ACHN (cell line): ENCODE measurements at places on chromosomes 6 and 20.

DNA sequence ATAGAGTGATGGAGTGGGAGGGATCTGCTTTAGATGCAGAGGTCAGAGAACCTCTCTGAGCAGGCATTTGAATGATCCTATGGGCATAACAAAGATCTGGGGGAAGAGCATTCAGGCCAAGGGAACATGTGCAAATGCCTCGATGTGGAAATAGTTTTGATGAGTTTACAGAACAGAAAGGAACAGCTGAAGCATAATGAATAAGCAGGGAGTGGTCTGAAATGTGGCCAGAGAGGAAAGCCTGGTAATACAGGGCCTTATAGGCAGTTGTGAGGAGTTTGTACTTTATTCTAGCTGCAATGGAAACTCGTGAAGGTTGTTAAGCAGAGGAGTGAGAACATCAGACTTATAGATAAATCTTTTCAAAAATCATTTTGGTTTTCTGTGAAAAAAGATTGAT lies 33.0 kb upstream of the ME1 start:
- no peak for DNase-seq

DNA sequence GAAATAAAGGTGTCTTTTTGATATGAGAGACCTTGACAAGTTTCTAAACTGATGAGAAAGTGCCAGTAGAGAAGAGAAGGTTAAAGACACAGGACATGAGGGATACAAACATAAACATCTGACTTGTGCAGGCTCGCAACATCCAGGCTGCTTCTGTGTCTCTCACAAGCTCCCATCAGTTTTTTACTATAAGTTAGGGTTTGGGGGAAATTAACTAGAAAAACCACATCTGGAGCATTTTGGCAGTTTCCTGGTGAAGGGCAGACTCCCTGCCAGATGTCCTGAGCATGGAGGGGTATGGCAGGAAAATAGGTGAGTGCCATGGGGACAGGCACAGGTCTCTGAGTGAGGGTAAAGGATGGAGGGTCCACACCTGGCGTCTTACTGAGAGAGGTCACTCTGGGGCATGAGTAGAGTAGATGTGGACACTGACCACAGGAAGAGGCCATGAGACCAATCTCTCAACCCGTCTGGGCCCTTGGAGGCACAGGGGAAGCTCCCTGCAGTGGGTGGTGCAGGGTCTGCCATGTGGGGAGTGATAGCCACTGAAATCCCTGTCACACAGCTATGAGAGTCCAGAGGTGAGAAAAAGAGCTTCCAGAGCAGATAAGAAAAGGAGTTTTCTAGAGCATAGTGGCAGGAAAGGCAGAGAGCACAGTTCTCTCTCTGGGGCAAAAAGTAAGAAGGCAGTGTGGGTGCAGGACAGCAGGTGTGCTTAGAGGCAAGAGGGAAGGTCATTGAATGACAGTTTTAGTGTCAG lies 193.3 kb upstream of the SYNDIG1 start:
- no peak for DNase-seq

DNA sequence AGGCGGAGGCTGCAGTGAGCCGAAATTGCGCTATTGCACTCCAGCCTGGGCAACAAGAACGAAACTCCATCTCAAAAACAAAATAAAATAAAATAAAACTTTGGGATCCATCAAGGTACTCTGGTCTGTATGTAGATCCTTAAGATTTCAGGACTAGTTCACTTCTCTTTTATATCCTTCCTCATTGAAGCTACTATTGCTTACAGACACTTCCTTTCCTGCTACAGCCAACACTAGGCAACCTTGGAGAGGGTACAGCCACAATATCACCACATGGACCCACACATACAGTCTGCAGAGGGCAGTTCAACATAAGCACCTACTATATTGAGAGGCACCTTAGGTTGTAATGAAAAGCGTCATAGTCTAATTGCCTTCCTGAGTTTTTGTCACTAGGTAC lies 113.3 kb downstream of the ATXN1 start:
- no peak for DNase-seq

- no peak for DNase-seq
Measured at GRCh38 chr6:109024368-109024767, 70.3 kb downstream of the SESN1 start.

GRCh38 chr6:4464638-4465037 lies 311.6 kb upstream of the CDYL start:
- DNase-seq: no peak
